ENCODE measurements at places on chromosomes 5 and 9.

GRCh38 chr9:133716564-133717112 lies 21.5 kb downstream of the SARDH start:
- peaks cover 8% of the 10 kb centered on the region for H3K4me1 ChIP-seq
- H3K36me3 ChIP-seq: peaks cover 8% of the 10 kb centered on the region
- DNase-seq: no peak
- H3K27me3 ChIP-seq: peaks cover 71% of the 10 kb centered on the region
- H3K4me3 ChIP-seq: no peak overlapping the region

GRCh38 chr5:112554101-112554977 lies 135.3 kb upstream of the EPB41L4A start:
- H3K36me3 ChIP-seq: no peaks in the 10 kb centered on the region
- peaks cover 6% of the 10 kb centered on the region for H3K4me1 ChIP-seq
- H3K4me3 ChIP-seq: no peak overlapping the region
- DNase-seq: no peak
- no peaks in the 10 kb centered on the region for H3K27me3 ChIP-seq

DNA sequence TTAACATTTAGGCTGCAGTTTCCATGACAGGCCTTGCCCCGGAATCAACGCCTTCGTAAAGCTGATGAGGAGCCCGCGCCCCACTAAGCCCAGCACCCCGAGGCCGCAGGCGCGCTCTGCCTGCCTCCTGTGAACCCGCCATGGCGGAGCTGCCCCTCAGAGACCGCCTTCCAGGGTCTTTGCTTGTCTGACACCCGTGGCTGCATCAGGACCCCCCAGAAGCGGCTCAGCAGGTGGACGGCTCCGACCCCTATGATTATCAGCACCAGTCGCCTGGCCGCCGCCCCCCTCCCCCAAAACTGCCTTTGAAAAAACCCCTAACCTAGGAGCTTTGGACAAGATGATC lies 507 bp upstream of the DPH7 start:
- no peaks in the 10 kb centered on the region for H3K27me3 ChIP-seq
- H3K36me3 ChIP-seq: peaks cover 39% of the 10 kb centered on the region
- H3K4me1 ChIP-seq: peaks cover 7% of the 10 kb centered on the region
- H3K27ac ChIP-seq: peak overlapping the region; percentile 15
- DNase-seq: no peak

DNA sequence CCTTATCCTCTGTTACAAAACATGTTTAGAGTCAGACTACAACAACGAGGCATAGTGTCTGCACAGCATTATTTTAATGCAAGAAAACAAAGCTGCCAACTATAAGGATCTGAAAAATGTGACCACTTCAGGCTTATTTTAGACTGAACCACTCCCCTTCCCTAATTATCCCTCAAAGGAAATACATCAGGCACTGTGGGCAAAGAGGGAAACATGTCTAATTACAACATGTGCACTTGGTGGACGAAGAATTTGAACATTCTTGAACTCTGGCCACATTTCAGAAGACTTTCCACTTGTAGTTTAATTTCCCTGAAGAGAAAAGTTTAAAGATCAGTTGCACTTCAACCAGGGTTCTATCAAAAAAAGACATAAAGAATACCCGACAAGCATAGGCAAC lies 3.8 kb downstream of the MTMR12 start:
- no peak overlapping the region for H3K27ac ChIP-seq
- no peaks in the 10 kb centered on the region for H3K27me3 ChIP-seq
- peaks cover 53% of the 10 kb centered on the region for H3K36me3 ChIP-seq
- H3K4me1 ChIP-seq: peaks cover 59% of the 10 kb centered on the region
- DNase-seq: no peak
